Left colon (tissue), 2 donors: ENCODE measurements at places on chromosomes 13 and 19.

GRCh38 chr13:51806566-51806965, 2.6 kb upstream of the DHRS12 start:
- DNase-seq: no peak

- no peak for DNase-seq
These were observed 15.5 kb downstream of the UPF3A start for GRCh38 chr13:114296902-114297301.

GRCh38 chr13:114099191-114099590, 33.2 kb downstream of the RASA3 start:
- peak; percentile 34 for DNase-seq

DNA sequence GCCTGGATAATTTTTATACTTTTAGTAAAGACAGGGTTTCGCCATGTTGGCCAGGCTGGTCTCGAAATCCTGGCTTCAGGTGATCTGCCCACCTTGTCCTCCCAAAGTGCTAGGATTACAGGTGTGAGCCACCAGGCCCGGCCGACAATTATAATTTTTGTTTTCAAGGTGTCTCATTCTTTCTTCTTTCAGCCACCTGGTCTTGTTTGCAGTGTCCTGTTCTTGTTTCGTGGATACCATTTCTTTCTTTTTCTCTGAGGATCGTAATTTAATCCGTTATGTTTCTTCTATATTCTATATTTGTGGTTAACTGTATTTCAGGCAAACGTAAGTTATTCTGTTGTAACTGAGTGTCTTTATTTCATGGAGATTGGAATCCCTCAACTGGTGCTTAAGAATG, 15.7 kb downstream of the TIMM13 start:
- no peak for DNase-seq

DNA sequence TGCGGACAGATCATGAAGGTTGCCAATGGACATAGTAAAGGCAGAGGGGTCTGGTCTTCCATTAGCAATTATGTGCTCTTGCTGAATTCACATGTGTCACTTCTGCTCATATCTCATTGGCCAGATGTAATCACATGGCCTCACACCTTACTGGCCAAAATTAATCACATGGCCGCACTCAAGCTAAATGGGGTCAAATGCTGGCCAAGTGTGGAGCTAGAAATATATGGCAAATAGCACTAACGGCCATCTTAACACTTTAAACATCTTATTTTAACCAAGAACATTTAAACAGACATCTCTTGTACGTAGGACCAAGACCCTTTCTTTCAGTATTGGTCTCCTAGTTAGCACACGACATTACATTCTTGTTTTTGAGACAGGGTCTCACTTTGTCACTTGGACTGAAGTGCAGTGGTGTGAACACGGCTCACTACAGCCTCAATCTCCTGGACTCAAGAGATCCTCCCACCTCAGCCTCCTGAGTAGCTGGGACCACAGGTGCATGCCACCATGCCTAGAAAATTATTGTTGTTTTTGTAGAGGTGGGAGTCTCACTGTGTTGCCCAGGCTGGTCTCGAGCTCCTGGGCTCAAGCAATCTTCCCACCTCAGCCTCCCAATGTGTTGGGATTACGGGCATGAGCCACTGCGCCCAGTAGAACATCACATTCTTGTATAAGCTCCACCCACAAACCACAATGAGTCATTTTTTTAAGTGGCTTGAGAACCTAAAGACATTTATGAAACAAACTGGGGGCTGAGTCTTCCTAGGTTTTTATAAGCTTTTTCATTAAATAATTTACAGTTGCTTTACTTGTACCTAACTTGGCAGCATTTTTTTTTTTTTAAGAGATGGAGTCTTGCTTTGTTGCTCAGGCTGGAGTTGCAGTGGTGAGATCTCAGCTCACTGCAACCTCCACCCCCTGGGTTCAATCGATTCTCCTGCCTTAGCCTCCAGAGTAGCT, 2.9 kb upstream of the PTOV1 start:
- DNase-seq: no peak

- no peak for DNase-seq
These were observed 16.5 kb downstream of the IQCN start for GRCh38 chr19:18257503-18258470.

DNA sequence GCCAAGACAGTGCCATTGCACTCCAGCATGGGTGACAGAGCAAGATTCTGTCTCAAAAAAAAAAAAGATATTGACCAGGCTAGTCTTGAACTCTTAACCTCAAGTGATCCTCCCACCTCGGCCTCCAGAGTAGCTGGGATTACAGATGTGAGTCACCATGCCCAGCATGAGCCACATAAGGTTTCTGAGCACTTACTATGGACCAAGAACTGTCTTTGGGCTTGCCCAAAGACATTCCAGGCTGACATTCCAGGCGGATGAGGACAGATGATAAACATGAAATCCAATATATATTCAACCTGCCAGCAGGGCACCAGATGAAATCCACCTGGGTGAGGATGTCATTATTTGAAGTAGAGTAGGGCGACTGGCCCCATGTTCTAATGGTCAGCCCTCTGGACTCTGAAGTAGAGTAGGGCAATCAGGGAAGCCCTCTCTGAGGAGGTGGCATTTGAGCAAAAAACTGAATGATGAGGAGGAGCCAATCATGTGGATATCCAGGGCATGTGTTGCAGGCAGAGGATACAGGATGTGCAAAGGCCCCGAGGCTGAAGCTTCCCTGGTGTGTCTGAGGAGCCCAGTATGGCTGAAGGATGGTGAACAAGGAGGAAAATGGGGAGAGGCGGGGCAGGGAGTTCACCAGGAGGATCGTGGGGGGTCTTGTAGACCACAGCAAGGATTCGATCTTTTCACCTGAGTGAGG, 4.0 kb downstream of the C19orf38 start:
- no peak for DNase-seq

DNA sequence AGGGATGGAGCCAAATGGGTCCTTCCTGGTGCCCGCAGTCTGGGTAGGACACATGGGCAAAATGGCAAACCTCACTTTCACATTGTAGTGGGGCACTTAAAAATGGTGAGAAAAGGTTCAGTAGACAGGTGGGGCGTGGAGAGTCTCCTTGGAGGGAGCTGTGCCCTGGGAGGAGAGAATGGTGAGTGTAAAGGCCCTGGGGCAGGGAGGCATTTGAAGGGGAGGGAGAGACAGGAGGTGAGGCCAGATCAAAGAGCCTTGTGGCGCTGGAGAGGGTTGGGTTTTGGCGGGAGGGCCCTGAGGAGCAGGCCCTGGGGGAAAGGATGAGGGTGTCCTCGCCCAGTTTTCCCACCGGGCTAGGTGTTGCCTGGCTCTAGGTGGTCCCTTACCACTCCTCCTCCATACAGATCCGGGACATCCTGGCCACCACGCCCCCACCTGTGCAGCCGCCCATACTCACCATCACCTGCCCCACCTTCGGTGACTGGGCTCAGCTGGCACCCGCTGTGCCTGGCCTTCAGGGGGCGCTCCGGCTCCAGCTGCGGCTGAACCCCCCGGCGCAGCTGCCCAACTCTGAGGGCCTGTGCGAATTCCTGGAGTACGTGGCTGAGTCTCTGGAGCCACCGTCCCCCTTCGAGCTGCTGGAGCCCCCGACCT, 6.3 kb downstream of the MAP1S start:
- DNase-seq: no peak
